ENCODE measurements at places on chromosomes 1 and 21.

DNA sequence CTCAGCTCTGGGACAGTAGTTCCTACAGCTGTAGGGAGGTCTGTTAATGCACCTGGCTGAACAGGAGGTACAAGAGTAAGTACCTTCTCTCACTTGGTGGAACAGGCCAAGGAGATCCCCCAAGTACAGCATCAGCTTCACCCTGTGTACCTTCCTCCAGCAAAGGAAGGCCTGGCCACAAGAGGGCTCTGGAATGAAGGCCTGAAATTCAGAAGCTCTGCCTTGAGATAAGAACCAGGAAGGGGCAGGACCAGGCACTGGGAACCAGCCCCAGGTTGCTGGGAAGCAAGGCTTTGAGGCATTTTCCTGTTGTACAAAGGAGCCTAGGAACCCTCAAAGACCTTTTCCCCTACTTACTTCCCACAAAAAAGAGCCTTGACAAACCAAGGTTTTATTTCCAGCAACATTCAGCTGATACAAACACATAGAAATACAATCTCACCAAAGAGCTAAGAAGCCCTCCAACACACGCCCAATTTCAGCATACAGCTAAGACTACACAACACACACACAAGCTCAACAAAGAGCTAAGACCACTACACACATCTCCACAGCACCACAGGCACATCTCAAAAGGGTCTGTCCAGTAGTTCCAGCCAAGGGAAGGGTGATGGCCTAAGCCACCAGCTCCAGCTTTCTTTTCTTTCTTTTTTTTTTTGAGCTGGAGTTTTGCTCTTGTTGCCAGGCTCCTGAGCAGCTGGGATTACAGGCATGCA lies 23.5 kb downstream of the F11R start:
- DNase-seq, result peak; percentile 58

GRCh38 chr21:15063814-15064575 lies 805 bp downstream of the NRIP1 start:
- no peak for DNase-seq

GRCh38 chr1:37434292-37435225 lies 39.8 kb upstream of the ZC3H12A start:
- no peak for DNase-seq

GRCh38 chr1:93528412-93528811 lies 80.5 kb downstream of the FNBP1L start:
- no peak for DNase-seq

- no peak for DNase-seq
Observed at GRCh38 chr1:177431123-177431522, 260.4 kb downstream of the BRINP2 start.
